ENCODE measurements at places on chromosomes 2 and 18. TPM values are rescaled to one million over a fixed set of nuclear protein-coding genes. Genes with fewer than 3 reads are reported as not detected.

- DNase-seq: no peak
These were observed 47.5 kb upstream of the ZNF397 start for GRCh38 chr18:35193316-35193715.

DNA sequence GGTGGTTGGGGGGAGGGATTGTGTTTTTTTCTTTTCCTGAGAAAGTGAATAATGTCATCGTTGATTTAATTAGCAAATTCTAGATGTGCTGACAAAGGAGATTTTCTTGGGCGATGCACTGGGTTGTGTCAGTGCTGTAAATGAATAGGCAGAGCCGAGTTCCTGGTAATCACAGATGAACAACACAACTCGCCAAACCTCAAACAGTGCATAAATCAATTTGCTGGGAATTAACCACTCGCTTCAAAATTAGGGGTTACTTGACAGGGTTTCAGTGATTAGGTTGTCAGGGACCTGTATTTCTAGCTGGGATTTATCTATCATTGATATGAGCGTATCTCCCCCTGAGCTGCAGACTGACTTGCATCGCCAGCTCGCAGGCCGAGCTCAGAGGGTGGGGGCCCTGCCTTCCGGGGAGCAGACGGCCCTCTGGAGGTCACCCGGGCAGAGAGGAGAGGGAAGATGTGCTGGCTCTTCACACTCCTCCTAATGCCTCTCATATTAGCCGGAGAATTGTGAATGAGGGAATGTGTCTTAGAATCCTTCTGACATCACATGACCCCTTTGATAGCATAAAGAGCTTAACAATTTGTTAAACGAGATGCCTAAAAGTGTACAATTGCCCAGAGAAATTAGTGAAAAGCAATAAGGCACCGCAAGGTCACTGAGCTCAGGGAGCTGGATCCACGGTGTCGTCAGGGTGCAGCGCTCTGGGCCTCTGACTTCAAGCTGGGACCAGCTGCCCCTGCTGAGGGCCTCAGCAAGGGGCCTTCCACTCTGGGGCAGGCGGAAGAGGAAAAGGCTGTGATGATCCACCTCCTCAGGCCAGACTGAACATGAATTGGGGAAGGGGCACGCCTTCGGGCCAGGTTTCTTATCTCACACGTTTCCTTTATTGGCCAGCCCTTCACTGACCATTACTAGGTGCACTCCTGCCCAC is 48.9 kb downstream of the SMIM21 start:
- no peak for DNase-seq

DNA sequence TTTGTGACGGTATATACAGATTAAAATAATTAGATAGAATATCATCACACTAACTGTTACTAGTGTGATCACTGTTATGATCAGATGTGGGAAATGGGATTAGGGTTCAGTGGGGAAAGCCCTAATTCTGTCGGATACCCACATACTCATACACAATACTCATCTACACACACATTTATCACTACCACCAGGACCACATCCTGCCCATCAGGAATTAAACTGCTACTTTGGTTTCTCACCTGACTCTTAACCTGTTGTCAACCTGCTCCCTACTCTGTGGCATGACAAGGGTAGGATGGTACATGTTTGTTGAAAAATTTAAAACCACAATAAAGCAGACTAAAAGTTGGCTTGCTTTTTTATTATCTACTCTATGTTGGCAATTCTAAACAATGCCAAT is 24.8 kb upstream of the CYP26B1 start:
- DNase-seq: no peak

DNA sequence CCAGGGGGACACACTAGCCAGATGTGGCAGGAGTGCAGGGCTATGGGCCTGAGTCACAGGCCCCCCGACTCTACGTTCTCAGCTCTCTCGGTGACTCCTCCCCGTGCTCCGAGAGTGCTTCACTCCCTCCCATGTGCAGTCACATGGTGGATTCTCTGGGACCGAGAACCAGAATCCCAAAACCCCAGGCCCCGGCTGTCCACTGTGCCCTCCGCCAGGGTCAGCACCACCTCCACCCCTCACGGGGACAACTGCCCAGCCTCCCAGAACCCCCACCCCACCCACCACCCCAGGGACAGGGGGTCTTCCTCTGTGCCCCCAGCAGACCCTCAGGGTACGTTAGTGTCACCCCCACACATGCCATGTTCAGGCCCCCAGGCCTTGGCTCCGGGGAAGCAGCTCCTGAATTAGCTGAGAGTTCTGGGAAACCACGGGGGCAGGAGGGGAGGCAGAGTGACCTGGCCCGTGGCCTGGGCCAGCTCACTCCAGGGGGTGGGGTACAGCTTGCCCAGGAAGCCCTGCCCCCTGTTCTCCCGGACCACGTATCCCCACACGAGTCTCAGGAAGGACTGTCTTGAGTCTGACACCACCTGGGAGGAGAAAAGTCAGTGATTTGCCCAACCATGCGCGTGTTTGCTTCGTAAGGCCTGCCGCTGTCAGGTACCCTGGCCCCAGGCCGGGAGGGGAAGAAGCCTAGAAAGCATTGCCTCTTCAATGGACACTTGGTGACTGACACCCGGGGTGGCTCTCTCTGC is 4.4 kb downstream of the RAMP1 start:
- no peak for DNase-seq

DNA sequence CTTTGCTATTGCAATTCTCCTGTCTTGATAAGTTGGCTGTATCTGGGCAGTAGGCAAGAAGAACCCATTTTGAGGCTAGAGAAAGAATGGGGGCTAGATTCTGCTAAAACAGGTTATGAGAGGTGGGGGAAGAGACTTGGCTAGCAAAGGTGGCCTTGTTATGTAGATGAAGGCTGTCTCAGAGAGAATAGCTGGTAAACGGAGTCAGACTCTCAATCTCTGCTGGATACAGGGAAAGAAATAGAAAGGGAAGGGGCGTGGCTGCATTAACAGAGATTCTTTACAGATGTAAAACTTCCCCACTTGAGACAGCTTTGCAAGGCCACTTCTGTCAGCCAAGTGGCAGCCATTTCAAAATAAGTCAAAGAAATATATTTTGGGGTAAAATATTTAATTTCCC is 38.1 kb upstream of the ARHGAP25 start:
- no peak for DNase-seq

Gene GBX2
- 21.3 TPM for total RNA-seq

Gene FAM117B
- total RNA-seq: 22.8 TPM

Gene KATNAL2
- 8.7 TPM for total RNA-seq
